Ovary (tissue), 10 donors: ENCODE measurements at places on chromosomes 7 and 10. TPM values are rescaled to one million over a fixed set of nuclear protein-coding genes. Genes with fewer than 3 reads are reported as not detected.

DNA sequence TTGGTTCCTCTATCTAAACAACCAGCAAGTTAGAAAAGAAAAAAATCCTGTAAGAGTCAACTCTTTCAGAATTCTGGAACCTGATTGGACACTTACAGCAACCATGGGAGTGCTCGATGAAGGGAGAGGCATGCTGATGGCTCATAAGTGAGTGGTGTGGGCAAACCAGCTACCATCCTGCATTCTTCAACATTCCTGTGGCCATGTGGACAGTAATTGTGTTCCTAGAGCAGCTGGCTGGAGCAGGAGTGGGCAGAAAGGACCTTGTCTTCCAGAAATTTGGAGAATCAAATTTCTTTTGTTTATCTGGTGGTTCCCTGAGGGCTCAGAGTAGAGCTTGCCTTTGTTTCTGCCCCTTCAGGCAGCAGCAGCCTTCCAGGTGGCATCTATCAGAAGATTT, 22.5 kb upstream of the MYL7 start:
- no peak for DNase-seq

- no peak for DNase-seq
These were observed 116.9 kb upstream of the ANLN start for GRCh38 chr7:36272567-36273269.

DNA sequence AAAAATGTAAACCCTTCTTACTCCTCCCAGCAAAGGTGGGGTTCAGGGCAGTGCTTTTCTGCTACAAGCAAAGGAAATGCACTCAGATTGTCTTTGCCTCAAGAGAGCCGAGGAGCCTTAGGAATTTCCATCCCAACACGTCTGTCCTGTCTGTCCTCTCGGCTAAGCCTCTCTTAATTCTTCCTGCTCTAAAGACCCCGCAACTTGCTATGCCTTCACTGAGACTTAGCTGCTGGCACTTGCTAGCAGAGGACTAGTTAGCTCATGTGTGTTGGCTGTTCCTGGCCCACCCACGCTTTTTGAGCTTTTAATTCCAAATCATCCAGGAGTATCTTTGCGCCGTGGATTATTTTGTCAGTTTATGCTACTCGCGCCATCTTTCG, 481 bp upstream of the NPM3 start:
- no peak for DNase-seq

Gene ITGA8
- 5.9 TPM for total RNA-seq

Gene C10orf53
- total RNA-seq: not detected

Gene HOXA1
- 0.62 TPM for total RNA-seq

Gene CNPY1
- total RNA-seq: not detected
